NCI-H2227 treated with DMSO at 0.1 percent for 48 hours (cell line): ENCODE measurements at places on chromosomes 1 and 21.
A peak's percentile ranks its signal among the peaks of the same experiment; 100 is the strongest.

GRCh38 chr1:44032170-44032790 lies 1.0 kb upstream of the SLC6A9 start:
- no peak for DNase-seq

GRCh38 chr1:29547300-29547699 lies 311.0 kb downstream of the PTPRU start:
- DNase-seq, result no peak

- no peak for DNase-seq
These were observed 63.9 kb upstream of the C1orf105 start for GRCh38 chr1:172356620-172357019.

DNA sequence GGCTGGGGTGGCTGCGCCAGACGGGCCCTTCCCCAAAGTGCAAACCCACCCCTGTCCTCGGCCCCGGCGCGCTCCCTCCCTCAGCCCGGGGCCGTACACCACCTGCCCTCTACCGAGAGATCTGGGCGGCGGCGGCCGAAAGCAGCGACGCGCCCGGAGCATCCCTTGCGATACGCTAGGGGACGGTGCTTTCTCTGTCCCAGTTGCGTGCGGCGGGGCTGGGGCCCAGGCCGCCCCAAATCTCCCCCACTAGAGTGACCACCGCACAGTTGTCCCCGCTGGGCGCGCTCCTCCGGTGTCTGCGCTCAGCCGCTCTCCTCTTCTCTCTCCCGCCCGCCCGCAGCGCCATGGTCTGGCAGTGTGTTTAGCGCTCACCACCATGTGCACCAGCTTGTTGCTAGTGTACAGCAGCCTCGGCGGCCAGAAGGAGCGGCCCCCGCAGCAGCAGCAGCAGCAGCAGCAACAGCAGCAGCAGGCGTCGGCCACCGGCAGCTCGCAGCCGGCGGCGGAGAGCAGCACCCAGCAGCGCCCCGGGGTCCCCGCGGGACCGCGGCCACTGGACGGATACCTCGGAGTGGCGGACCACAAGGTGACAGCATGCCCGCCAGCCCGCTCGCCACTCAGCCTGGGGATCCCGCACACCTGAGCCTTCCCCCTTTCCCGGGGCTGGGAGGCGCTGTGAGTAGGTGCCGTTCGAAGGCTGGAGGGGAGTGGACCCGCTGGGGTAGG lies 1.0 kb downstream of the ST6GALNAC5 start:
- DNase-seq, result peak; percentile 47

DNA sequence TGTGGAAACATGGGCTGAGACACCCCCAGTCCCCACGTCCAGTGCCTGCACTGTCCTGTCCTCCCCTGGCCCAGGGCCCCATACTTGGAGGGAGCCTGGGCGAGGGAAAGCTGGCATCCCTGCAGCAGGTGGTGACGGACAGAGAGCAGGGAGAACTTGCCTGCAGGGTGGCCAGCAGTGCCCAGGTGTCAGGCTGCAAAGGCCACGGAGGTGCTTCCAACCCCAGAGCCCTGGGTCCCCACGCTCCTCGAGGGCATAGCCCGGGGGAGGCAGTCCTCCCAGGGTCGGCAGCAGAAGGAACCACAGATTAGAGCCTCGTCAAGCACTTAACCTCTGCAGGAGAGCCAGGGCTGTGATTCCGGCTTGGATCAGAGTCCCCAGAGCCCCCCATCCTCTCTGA lies 77.5 kb downstream of the ARHGEF16 start:
- DNase-seq, result no peak

DNA sequence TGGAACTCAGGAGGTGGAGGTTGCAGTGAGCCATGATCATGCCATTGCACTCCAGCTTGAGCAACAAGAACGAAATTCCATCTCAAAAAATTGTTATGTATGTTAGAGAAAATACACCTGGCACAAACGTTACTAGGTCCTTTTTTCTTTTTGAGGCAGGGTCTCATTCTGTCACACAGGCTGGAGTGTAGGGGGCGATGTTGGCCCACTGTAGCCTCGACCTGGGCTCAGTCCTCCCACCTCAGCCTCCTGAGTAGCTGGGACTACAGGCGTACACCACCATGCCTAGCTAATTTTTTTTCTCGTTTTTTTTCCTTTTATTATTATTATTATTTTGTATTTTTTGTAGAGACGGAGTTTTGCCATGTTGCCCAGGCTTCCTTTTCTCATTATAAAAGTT lies 4.4 kb downstream of the HAX1 start:
- no peak for DNase-seq

DNA sequence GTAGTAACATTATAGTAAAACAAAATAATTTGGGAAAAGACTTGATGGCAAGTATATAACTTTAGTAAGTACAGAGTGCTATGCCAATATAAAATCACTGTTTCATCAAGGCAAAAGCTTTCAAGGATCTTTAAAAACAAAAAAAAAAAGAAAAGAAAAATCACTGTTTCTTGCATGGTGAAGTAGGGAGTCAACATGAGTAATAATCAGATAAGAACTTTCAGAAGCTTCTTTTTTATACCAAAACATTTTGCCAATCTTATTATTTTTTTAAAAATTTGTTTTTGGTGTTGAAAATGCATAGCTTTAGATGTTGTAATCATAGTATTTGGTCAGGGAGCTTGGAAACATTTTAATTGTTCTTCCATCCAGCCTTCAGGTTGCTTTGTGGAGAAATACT lies 37.2 kb downstream of the CAMSAP2 start:
- DNase-seq, result no peak

DNA sequence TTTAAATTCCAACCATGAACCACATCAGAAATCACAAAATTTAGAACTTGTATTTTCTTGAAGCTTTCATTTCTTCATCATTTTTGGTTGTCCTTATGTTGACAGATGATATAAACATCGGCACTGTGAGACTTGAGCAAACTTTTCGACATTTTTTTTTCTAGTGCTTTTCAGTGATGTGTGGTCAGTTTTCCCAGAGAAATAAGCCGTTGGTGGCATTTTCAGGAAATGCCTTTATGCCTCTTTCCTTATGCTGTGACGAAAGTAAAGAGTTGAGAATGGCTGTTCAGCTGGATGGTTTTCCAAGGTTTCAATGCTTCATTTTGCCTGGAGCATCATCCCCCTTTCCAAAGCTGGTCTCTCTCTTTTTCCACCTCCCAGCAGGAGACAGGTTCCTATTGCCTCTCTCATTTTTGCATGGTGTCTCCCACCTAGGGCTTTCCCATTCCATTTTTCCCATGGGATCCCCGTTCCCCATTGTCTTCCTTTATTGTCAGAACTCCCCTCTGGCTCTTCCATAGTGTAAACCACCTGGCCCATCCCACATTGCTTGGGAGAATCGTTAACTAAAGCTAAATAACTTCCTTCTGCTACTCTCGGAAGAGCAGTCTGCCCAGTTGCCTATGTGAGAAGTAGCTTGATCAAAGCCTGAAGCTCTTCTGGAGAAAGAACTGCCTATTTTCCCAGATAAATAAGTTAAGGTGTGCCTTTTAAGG lies 61.4 kb upstream of the DYNLT5 start:
- DNase-seq, result no peak

- no peak for DNase-seq
These were observed 262.1 kb upstream of the LRRC7 start for GRCh38 chr1:69305621-69306020.

- DNase-seq, result no peak
These were observed 52.0 kb upstream of the TACSTD2 start for GRCh38 chr1:58629031-58629462.

DNA sequence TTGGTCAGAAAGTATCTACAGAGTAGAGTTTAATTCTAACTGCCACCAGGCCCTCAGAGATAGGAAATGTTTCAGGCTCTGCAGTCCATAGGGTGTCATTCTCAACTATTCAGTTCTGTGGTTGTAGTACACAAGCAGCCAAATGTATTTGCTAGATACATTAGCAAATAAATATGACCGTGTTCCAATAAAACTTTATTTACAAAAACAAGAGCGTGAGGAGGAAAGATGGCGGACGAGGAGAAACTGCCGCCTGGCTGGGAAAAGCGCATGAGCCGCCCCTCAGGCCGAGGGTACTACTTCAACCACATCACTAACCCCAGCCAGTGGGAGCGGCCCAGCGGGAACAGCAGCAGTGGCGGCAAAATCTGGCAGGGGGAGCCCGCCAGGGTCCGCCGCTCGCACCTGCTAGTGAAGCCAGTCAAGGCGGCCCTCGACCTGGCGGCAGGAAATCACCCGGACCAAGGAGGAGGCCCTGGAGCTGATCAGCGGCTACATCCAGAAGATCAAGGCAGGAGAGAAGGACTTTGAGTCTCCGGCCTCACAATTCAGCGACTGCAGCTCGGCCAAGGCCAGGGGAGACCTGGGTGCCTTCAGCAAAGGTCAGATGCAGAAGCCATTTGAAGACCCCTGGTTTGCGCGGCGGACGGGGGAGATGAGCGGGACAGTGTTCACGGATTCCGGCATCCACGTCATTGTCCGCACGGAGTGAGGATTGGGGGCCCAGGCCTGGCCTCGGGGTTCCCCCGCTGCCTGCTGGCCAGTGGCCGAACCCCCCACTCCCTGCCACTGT lies 286.1 kb downstream of the LRRC40 start:
- no peak for DNase-seq
